ENCODE measurements at places on chromosomes 12 and 14.

DNA sequence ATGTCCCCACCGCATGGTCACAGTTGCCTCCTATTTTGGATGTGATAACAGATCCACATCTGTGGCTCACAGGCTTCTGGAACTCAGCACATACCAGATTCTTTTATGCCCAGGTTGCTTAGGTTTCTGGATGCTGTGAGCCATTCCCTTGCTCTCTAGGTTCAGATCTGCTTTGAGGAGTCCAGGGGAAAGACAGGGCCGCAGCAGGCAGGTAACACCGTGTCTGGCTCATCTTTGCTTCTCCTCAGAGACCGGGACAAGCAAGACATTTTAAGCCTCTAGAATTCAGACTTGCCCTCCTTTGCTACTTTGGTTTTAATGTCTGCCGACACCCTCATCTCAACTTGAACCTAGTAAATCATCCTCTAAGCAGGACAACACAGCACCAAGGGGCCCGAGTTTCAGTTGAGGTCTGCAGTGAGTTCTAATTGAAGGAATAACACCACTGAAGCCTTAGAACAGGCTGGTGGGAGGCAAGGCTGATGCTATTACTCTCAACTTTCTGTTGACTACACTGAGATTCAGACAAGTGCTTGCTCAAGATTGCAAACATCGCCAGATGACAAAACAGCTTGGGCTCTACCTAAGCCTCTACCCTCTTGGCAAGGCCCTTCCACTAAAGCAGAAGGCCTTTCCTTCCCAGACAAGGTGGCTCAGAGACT is 55.3 kb downstream of the MDM2 start:
- no peak for DNase-seq

DNA sequence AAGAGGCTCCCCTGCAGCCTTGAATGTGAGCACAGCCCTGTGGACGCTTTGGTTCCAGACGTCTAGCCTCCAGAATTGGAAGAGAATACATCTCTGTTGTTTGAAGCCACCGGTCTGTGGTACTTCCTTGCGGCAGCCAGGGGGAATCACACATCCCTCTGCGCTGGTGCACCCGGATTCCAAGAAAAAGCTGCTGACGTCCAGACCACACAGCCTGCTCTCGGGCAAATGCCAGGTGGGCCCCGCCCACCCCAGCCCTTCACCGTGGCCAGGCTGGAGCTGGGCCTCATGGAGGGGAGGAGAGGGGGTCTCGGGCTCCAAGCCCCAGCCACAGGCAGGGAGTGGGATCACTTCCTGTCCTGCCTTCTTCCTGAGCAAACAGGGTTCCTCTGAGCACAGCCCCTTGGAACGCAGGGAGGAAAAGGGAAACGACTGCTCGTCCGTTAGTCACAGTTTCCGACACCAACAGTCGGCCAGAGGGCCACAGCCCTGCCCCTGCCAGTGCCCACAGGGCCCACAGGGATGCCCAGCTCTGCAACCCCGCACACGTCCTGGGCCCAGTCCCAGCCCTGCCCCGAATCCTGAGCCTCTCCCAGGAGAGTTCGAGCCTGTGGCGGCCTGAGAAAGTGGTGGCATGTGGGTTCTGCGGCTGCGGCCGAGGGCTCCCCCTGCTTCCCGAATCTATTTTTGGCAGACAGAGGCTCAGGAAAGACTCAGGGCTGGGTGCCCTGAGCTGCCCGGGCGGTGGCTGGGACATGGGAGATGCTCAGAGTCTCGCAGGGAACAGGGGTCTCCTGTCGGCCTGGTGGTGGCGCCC is 85.3 kb downstream of the RFLNA start:
- DNase-seq = no peak

GRCh38 chr12:88623777-88624548 is 43.7 kb upstream of the KITLG start:
- no peak for DNase-seq

DNA sequence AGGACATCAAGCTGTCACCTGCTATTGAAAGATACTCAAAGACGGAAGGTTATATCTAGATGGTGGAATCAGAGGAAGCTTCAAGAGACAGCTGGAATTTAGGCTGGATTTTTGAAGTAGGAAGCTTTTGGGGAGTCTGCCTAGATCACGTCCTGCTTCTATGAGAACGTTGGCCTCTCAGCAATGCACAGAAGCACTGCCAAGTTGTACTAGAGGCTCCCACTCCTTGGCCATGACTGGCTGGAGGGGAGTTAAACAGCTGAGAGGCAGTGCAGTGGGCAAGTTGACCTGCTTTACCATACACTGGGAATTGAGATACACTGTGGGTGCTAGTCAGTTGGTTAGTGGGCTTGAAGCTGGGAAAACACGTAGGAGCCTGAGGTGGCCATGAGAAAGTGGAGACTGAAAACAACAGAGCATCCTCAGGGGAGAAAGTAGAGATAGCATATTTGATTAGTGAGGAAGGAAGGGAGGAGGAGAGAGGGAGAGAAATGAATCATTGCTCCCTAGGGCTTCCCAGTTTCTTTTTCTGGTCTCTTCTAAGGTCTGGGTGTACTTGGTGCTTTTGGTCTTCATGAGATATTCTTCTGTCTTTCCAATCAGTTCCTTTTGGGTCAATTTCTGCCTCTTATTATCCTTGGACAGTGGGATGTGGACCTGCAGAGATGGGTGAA is 110.8 kb downstream of the EMP1 start:
- DNase-seq = no peak

GRCh38 chr12:50043854-50044253 is 13.5 kb upstream of the ASIC1 start:
- DNase-seq = no peak
